WTC11 (cell line): ENCODE measurements at places on chromosomes 5 and 9.

GRCh38 chr9:96115836-96116235 lies 186.1 kb downstream of the HSD17B3 start:
- DNase-seq = no peak

GRCh38 chr9:127918183-127919107 lies 1.6 kb upstream of the ST6GALNAC4 start:
- DNase-seq = peak; percentile 55

DNA sequence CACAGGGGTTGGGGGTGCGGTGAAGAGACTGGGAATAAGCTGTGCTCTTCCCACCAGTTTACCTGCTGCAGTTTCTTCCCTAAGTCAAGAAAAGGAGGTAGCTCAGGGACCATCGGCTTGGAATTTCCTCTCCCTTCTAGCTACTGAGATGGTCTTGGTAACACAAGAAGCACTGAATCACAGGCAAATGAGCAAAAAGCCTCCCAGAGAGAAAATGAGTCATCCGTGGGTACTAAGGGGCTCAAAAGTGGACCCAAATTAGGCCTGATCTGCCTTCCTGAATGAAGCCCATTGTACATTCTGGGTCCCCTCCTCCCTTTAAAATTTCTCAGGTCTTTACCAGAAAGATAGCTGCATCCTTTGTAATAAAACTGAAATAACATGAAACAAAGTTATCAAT lies 49.9 kb downstream of the PTPN3 start:
- no peak for DNase-seq

GRCh38 chr9:89814340-89815040 lies 209.7 kb downstream of the GADD45G start:
- DNase-seq = no peak

- DNase-seq = no peak
Measured at GRCh38 chr5:84354101-84354500, 30.6 kb downstream of the EDIL3 start.

- no peak for DNase-seq
Measured at GRCh38 chr5:97095318-97095732, 47.1 kb downstream of the LIX1 start.

DNA sequence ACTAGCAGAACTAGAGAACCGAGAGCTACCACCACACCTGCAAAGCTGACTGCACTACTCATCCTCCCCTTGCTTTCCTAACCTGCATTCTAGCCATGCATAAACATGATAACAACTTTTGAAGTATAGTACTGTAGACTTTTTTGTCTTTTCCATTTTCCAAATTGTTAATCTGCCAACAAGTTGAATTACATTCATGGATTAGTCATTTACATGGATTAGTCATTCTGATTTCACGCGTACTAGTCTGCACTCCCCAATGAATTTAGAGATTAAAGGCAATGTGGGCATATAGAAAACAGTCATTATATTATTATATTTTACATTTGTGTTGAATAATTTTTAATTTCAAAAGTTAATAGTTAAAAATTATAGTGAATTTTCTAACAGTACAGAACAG lies 81.4 kb downstream of the EDIL3 start:
- no peak for DNase-seq

DNA sequence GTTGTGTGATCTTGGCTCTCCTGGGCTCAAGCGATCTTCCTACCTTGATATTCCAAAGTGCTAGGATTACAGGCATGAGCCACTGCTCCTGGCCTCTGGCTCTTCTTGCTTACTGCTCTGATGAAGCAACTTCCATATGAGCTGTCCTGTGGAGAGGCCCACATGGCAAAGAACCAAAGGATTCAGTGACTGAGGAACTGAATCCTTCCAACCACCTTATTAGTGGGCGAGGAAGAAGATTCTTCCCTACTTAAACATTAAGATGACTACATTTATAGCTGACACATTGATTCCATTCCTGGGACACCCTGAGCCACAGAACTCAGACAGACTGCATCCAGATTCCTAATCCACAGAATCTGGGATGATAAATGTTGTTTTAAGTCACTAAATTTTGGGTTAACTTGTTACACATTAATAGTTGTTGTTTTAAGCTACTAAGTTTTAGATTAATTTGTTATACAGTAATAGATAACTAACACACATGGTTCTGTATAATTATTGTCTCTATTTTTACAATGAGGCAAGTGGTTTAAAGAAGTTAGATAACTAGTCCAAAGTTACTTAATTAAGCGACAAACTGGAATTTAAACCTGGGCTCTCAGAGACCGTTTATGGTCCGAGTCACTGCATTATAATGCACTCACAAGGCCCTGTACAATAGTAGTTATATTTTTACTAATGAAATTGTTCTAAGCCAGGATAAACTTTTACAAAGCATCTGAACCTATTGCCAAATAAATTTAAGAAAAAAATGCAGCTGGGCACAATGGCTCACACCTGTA lies 16.7 kb upstream of the SLCO4C1 start:
- no peak for DNase-seq

DNA sequence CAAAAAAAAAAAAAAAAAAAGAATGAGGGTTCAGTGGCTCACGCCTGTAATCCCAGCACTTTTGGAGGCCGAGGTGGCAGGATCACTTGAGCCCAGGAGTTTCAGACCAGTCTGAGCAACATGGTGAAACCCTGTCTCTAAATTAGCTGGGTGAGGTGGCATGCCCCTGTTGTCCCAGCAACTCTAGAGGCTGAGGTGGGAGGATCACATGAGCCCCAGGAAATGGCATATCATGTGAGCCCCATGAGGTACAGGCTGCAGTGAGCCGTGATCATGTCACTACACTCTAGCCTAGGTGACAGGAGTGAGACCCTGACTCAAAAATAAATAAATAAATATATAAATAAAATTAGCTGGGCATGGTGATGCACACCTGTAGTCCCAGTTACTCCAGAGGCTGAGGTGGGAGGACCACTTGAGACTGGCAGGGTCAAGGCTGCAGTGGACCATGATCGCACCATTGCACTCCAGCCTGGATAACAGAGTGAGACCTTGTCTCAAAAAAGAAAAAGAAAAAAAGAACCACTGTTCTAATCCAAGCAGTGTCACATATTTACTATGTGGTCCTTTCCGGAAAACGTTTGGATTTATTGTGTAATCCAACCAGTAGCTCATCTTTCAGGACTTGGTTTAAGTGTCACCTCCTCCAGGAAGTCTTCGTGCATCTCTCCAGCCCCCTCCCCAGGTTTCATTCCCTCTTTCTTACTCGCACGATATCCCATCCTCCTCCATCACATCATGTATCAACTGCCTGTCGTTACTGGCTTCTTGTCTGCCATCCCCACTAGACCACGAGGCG lies 12.3 kb upstream of the SPOUT1 start:
- no peak for DNase-seq

DNA sequence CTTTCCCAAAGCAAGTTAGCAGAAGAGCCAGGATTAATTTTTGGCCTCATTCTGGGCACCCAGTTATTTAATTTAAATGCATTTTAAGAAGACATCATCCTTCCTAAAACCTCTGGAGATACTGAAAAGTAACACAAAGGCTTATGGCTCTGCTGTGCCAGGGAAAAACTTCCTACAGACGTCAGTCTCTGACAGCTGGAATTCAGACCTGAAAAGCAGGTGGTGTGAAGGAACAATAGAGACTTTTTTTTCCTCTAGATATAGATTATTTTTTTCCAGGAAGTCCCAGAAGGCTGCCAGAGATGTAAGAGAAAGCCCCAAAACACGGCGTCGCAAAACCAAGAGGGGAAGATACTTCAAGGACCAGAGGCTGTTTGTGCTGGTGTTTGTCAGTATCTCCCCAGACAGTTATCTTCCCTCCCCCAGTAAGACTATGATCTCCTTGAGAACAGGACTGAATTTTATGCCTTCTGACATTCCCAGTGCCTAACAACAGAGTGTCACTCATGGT lies 88.7 kb upstream of the RASEF start:
- no peak for DNase-seq

GRCh38 chr5:178391480-178391879 lies 158.9 kb upstream of the PHYKPL start:
- DNase-seq = peak; percentile 1

- DNase-seq = no peak
Measured at GRCh38 chr9:107322643-107323042, 39.6 kb downstream of the RAD23B start.

DNA sequence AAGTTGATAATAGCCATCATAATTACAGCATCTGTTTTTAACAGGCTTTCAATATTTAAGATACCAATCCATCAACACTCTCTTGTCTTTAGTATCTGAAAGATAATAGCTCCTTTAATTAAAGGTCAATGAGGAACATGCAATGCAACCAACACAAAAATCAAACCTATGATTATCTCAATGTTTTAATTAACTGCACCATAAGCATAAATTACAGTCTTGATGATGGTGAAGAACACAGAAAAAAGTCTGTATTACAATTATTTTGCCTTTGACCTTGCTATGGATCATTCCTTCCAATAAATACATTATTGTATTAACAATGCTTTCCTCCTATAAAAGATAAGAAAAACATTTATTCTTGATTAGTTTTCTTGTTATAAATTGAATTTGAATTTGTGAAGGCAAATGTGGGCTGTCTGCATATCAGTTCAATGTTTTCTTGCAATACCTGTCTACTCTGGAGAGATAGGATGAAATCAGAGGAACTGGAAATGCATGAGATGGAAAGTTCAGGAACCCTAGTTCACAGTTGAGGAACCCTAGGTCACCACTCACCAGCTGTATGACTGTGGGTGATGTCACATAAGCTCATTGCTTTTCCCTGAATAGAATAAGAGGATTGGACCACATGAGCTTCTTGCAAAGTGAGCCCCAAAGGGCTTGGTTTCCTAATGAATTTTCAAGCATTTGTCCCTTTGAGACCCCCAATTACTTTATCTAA lies 58.5 kb upstream of the ANXA1 start:
- DNase-seq = no peak

DNA sequence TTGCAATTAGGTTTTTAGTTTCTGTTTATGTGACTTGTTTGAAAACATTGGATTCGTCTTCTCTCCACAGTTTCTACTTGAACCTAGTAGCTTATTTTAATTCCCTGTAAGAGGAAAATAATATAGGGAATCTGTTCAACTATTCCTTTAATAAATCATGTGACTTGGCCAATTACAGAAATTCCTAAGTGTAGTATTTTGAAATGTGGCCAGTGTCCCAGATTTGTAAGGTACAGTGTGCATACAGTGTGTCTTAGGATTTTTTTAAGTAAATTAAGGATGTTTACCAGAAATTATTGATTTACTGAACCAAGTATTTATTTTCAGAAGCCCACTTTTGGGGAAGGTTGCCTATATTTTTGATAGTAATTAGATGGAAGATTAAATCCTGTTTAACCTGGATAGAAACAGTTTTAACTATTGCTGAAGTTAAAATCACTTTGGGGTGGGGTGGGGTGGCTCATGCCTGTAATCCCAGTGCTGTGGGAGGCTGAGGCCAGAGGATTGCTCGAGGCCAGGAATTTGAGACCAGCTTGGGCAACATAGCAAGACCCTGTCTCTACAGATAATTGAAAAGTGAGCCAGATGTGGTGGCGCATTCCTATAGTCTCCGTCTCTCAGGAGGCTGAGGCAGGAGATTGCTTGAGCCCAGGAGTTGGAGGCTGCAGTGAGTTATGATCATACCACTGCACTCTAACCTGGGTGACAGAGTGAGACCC lies 36.9 kb downstream of the G3BP1 start:
- no peak for DNase-seq

DNA sequence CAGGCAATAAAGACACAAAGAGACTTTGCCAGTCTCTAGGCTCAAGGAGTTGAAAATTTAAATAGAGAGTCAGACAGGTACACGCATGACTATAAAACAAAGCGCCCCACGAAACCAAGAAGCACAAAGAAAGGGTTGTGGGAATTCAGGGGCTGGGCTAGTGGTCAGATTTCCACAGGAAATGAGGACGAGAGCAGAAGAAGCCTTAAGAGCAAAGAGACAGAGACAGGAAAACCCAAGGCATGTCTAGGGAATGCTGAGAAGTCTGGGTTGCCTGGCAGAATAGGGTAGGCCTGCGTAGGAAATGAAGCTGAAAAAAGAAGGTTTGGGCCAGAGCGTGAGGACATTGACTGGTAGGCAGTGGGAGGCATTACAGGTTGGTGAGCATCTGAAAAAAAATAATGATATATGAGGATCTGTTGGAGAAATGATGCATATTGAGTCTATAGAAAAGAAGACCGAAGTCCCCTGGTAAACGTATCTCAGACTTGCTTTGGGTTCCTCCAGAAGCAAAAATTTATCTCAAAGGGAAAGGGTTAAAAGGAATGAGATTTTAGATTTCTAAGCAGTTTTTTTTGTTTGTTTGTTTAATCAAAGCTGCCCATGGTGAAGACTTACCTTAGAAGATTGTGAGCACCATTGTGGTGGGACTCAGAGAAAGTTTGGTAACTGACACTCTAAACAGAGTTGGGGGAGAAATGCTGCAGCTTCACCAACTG lies 51.8 kb downstream of the SLC1A3 start:
- DNase-seq = no peak

GRCh38 chr9:80926611-80927010 lies 762.7 kb downstream of the TLE1 start:
- DNase-seq = no peak

DNA sequence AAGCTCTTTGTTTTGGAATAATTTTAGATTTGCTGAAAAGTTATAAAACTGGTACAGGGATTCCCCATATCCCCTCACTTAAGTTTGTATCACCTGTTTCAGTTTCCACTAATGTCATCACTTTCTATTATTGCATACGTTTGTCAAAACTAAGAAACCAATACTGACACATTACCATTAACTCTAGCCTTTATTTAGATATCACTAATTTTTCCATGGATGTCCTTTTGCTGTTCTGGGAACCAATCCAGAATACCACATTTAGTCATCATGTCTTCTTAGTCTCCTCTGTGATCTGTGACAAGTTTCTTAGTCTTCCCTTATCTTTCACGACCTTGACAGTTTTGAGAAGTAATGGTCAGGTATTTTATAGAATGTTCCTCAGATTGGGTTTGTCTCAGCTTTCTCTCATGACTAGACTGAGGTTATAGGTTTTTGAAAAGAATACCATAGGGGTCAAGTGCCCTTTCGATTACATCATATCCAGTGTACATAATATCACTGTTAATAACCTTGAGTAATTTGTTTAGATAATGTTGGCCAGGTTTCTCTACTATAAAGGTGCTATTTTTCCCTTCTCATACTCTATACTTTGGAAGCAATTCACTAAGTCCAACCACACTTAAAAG lies 51.9 kb upstream of the NMUR2 start:
- DNase-seq = no peak

- DNase-seq = no peak
Measured at GRCh38 chr9:136642439-136642921, 20.2 kb upstream of the EGFL7 start.

DNA sequence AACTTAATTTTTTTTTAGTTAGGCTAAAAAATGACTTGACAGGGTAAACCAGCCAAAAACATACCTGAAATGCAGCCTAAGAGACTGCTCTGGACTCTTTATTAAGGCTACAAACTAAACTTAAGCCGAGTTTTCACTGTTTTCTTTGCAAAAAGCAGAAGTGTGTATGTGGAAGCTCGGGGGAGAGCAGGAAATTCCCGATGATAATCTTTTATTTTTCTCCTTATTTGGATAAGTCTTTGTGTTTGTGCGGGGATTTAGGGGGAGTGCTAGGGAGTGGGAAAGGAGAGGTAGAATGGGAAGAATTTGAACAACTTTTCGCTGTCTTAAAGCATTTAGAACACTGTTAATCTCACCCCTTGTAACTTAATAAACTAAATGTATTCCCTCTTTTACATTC lies 30.7 kb upstream of the GPR21 start:
- DNase-seq = no peak
